ENCODE measurements at places on chromosomes 1 and 21.
A peak's percentile ranks its signal among the peaks of the same experiment; 100 is the strongest.

DNA sequence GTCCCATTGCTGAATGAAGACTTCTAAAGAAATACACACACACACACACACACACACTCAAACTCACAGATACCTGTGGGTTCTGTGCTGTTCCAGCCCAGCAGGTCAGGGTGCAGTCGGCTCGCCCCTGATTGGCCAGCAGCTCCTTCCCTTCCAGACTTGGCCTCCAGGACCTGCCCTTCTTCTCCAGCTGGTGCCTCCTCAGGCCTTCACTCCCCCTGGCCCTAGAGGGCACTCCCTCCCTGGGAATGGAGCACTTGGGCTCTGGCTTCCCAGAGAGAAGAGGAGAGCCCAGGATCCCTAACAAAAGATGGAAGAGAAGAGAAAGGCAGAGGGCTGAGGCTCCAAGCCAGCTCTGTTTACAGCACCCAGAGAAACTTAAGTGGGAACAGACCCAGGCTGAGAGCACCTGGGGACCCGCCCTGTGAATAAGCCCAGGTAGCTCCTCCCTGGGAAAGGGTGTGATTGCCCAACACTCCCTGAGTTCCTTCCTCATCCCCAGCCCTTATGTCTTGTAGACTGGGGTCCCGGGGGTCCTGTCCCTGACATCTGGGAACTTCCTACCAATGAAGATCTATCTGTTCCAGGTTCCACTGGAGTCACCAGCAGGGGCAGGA lies at the start of gene PGLYRP3:
TSS of gene PGLYRP3 (minus strand) at position 383 of the 617 bp plus-strand sequence. CDS start 2,287 bp downstream, outside the sequence.
- DNase-seq: no peak

GRCh38 chr1:185495007-185495406 lies 178.0 kb upstream of the IVNS1ABP start:
- DNase-seq: no peak

- peak; percentile 77 for DNase-seq
Observed at GRCh38 chr1:30801771-30802198, 44.2 kb upstream of the LAPTM5 start.

- no peak for DNase-seq
Observed at GRCh38 chr21:45372732-45373355, 32.1 kb upstream of the COL18A1 start.

DNA sequence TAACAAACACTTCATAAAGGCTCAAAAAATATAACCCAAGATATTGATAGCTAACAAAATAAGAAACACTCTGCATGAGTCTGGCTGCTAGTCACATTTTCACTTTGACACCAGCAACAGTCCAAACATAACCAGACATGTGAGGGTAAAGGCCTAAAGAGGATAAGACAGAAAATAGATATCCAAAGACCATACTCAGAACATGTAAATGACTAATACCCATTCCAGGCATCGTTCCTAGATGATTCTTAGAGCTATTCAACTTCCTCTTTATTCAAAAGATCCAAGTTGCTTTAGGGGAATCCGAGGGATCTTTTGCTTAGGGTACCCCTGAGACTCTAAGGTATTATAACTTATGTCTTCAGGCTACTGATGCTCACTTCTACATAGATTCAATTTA lies 5.1 kb downstream of the COL24A1 start:
- no peak for DNase-seq

DNA sequence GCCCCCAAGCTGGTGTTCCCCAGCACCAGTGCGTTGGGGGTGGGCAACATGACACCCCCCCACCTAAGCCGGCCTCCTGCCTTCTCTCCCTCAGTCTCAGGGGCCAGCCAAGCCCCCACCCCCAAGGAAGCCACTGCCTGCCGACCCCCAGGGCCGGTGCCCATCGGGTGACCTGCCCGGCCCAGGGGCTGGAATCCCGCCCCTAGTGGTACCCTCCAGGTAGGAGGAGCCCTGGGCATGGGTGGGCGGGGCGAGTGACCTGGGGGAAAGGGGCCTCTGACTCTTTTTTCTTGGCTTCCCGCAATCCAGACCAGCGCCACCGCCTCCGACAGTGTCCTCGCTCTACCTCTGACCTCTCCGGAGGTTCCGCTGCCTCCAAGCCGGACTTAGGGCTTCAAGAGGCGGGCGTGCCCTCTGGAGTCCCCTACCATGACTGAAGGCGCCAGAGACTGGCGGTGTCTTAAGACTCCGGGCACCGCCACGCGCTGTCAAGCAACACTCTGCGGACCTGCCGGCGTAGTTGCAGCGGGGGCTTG lies 1.3 kb upstream of the EFNA4 start:
- no peak for DNase-seq

DNA sequence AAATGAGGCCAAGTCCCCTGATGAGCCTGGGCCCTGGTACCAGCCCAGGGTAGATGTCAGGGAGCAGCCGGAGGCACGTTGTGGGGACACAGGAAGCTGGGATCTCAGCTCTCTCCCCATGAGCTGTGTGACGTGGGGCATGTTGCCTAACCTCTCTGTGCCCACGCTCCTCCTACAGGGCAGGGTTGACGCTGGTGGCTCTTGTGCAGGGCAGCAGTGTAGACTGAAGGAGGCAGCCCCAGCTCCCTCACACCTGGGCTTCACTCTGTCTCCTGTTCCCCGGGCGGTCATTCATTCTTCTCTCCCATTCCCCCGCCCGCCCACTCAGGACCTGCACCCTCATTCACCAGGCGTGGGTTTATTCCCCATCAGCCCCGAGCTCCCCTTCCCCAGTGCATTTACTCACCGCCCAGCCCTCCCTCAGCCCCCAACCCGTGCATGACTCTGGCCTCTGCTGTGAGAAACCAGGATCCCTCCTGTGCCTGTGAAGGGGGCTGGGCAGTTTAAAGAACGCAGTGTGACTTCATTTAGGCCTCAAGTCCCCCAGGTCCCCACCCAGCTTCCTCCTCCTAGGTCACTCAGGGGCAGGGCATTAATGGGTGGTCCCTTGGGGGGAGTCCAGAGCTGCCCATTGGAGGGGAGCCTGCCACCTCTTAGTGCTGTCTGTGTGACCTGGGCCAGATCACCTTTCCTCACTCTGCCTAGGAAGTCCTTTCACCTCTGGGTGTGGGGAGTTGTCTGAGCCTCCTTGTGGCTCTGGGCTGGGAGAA lies 285.7 kb downstream of the PTPRU start:
- no peak for DNase-seq

- DNase-seq: no peak
Observed at GRCh38 chr21:41506611-41507520, 1.1 kb downstream of the TMPRSS2 start.

DNA sequence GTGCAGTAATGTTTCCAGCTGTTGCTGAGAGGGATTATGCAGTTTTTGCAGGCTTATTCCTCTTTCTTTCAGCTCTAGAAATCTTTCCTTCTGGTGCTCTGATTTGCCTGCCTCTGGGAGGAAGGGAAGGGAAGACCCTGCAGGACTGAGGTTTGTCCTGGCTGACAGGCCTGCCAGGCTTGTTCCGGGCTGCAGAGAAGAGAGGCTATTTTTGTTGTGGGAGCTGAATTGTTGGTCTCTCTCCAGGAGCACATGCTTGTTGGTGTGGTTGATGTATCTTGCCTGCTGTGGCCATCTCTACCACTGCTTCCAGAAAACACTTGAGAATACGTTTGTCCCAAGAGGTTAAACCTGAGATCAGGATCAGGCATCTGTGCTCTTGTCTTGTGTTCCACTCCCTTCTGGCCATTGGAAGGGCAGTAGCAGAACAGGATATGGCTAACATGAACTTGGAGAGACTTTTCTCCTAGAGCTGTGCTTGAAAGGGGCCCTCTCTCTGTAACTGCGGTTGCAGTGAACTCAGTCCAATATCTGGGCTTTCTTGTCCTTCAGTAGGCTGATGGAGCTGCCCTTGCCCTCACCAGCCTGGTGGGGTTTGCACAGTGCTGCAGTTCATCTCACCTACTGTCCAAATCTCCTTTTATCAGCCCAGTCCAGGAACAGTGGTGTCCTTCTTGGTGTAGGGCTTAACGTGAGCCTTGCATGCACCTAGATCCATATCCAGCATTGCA lies 21.5 kb upstream of the SLC25A34 start:
- DNase-seq: no peak

GRCh38 chr1:119653839-119654170 lies 5.7 kb upstream of the ZNF697 start:
- DNase-seq: no peak

GRCh38 chr1:156910309-156910782 lies 10.1 kb upstream of the LRRC71 start:
- DNase-seq: peak; percentile 54

- DNase-seq: no peak
Observed at GRCh38 chr1:65200411-65200810, 52.4 kb downstream of the AK4 start.

GRCh38 chr21:31294691-31295090 lies 49.4 kb downstream of the TIAM1 start:
- no peak for DNase-seq

- no peak for DNase-seq
Observed at GRCh38 chr1:74716822-74717221, 16.0 kb downstream of the CRYZ start.

DNA sequence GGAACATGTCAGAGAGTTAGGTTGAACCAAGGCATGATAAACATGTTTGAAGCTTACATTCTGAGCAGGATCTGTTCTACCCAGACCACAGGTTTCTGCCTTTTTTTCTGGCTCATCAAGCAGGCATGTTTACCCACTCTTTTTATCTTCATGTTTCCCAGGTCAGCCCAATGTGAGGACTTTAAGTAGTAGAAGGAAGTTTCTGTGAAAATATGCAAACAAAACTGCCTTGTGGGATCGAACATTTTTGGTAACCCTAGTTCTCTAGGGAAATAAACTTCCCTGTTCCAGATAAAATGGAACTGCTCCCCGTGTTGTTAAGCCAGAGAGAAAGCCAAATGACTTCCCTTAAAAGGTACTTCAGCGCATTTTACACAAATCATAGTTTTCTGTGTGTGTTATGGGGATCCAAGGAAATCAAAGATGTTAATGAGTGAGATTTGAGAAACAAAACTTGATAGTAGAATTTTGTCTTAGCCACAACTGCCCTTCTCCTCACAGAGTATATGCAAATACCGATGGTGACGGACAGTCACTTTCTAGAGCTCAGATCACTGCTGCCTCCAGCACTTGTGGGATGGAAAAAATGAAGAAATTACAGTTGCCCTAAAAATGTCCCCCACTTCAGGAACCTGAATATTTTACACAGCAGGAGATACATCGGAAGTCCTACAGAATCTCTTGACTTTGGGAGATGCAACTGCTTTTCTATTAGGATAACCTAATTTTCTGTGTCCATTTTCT lies 765 bp upstream of the HIPK1 start:
- DNase-seq: no peak

DNA sequence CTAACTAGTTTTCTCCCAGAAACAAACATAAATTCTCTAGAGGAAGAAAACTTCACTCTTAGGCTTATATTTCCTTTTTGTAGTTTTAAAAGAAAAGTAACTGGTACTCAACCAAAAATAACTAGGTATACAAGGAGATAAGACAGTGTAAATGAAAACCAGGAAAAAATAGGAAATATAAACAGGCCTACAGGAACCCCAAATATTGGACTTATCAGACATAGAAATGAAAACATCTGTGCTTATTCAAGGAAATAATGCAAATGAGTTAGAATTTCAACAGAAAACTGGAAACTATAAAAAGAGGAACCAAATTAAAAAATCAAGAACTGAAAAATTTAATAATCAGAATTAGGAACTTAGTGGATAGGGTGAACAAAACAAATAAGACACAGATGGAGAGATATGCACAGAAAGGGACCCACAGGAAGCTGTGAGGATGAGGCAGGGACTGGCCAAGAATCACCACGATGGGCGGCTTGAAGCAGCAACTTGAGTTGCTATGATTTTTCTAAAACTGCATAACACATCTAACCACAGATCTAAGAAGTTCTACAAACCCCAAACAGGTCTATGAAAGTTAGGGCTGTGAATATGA lies 67.5 kb upstream of the ACTRT2 start:
- DNase-seq: no peak

DNA sequence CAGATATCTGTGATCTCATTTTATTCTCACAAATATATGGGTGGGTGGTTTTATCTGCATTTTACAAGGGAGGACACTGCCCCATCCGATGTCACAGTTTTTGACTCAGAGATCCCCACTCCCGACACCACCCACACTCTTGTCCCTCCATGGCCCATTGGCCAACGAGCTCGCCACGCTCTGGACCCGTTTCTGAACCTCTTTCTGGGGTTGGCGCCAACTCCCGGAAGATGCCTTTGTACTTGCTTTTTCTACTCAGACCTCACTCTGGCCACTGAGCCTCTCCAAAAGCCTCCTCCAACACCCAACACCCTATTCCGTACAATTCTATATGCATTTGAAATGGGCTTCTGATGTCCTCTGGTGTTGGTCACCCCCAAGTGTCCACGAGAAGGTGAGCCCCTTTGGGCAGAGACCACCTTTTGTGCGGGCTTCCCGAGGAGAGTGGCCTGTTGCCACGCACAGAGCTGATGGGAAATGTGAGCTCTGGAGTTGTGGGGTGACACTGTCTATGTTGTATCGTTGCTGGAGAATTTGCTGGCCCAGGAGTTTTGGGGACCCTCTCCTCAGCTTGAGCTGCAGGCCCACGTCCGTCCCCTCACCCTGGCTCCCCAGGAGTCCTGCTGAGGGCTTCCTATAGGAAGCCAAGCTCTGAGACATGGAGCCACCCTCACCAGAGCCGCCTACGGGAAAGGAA lies 366.9 kb upstream of the VAMP3 start:
- DNase-seq: no peak

GRCh38 chr1:71834601-71835441 lies 447.5 kb downstream of the NEGR1 start:
- no peak for DNase-seq

GRCh38 chr1:197485790-197486189 lies 217.7 kb downstream of the CRB1 start:
- DNase-seq: no peak

- no peak for DNase-seq
Observed at GRCh38 chr1:22754106-22754768, 43.6 kb downstream of the EPHB2 start.

DNA sequence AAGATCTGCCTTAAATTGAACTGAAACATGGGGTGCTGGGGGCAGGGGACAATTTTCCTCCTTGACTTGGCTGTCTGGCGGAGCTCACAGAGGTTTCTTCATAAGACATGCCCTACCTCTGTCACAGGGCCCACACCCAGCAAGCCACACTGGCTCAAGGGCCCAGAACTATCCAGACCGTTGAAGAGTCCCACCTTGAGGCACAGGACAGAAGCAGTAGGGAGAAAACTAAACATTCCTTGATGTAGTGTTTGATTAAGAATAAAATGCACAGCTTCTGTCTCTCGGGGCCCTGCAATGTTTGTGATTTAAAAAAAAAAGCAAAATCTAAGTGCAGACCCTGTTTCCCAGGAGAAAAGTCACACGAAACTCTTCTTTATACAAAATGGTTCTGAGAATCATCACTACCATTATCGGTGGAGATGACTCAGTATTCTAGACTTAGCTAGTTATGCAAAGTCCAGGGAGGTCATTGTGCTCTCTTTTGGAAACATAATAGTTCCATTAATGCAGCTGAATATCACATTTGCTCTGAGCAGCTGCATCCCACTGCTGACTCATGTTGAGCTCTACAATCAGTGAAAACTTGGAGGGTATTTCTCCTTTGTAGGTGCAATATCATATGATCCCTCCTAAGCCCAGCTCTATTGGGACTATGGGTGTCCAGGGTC lies 53.6 kb upstream of the DIRAS3 start:
- no peak for DNase-seq

GRCh38 chr1:20107796-20108195 lies 11.5 kb downstream of the PLA2G2D start:
- DNase-seq: no peak

GRCh38 chr1:19382222-19382621 lies 70.1 kb downstream of the SLC66A1 start:
- DNase-seq: no peak
